ENCODE measurements at places on chromosomes 11 and 22.

GRCh38 chr11:69280451-69280850, 13.5 kb upstream of the MYEOV start:
- no peak for DNase-seq

DNA sequence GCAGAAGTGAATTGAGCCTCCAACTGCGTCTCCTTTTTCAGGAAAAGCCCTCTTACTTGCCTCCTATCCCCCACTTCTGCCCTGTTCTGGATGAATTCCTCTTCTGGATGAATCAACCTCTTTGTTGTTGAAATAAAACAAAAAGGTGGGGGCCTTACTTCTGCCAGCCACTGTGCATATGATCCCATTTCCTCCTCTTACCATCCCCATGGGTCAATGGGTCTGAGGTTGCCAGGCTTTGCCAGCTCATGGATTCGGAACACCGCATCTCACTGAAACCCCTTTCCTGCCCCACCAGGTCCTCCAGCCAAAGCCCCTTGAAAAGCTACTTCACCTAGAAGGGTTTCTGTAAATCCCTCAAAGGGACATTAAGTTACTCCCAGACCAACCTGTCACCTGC, 3.7 kb upstream of the CHST1 start:
- no peak for DNase-seq

GRCh38 chr11:126305699-126306098, 1.8 kb downstream of the DCPS start:
- DNase-seq, result no peak

DNA sequence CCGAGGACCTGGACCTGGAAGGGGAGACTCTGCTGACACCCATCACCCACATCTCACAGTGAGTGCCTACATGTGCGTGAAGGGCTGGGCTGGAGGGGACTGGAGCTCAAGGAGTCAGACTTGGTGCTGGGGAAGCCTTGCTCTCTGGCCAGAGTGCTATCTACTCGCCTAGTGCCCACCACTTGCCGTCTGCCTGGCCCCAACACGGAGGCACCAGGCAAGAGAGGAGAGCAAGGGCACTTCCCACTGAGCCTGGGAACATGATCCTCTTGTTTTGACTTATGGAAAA, 37.8 kb downstream of the KCNQ1OT1 start:
- DNase-seq, result no peak

DNA sequence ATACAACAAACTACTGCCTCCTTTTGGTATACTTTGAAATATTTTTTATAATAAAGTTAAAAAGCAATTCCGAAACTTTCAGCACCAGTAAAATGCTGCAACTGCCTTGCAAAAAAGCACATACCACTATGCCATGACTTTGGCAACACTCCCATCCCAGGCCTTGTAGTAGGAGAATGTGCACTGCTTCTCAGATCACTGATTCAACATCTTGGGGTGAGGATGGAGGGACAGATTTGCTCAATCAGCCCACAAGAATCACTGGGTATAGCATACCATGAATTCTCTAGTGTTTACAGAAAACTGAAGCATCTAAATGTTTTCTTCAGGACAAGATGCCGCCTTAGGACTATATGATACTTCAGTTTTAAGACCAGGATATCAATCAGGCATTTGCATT, 14.9 kb downstream of the EIF4ENIF1 start:
- no peak for DNase-seq

DNA sequence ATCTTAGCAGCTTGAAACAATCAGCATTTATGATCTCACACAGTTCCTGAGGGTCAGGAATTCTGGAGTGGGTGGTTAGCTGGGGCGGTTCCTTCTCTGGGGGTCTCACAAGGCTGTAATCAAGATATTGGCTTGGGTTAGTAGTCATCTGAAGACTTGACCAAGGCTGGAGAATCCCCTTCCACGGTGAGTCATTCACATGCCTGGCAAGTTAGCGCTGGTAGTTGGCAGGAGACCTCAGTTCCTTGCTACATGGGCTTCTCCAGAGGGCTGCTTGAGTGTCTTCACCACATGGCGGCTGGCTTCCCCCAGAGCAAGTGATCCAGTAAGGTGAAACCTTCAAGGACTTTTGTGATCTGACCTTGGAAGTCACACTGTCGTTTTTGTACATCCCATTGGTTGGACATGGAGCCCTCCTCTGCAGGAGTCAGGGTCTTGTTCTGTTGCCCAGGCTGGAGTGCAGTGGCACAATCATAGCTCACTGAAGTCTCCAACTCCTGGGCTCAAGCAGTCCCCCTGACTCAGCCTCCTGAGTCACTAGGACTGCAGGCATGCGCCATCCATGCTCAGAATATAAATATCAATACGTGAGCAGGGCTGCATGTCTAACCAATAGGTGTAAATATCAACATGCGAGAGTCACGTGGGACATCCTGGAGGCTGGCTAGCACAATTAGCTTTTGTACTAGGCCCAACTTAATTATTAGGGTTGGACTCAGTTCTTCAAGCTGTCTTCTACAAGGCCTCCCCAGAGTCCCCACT, 7.2 kb upstream of the NIPSNAP1 start:
- no peak for DNase-seq

DNA sequence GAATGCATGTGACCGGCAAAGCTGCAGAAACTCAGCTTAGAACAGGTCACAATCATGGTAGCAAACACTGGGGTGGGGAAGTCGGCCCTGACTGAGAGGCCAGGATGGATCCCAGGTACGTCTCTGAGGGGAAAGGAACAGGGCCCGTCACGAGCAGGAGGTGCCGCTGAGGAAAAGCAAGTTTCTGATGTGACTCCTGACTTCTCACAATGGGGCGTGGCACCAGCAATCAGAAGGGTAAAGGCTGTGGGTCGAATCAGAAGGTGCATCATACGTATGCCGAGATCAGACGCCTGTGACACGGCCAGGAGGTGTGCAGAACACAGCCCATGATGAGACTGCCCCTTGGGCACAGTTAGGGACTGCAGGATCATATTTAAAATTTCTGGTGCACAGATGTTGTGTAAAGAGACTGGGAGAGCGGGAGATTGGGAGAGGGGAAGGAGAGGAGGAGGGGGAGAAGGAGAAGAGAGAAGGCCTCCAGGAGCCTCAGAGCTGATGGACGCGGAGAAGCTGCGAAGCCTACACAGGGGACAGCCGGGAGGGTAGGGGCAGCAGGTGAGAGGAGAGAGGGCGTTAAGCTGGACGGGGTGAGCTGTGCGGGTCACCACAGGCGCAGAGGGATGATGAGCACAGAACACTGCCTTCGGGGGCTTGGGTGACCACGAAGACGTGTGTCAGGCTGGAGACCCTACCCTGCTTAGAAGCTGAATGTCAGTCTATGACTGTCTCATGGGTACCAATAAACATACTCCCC, 30.7 kb downstream of the KRTAP5-5 start:
- no peak for DNase-seq

- DNase-seq, result no peak
Measured at GRCh38 chr11:67260406-67260805, 5.9 kb upstream of the GRK2 start.

DNA sequence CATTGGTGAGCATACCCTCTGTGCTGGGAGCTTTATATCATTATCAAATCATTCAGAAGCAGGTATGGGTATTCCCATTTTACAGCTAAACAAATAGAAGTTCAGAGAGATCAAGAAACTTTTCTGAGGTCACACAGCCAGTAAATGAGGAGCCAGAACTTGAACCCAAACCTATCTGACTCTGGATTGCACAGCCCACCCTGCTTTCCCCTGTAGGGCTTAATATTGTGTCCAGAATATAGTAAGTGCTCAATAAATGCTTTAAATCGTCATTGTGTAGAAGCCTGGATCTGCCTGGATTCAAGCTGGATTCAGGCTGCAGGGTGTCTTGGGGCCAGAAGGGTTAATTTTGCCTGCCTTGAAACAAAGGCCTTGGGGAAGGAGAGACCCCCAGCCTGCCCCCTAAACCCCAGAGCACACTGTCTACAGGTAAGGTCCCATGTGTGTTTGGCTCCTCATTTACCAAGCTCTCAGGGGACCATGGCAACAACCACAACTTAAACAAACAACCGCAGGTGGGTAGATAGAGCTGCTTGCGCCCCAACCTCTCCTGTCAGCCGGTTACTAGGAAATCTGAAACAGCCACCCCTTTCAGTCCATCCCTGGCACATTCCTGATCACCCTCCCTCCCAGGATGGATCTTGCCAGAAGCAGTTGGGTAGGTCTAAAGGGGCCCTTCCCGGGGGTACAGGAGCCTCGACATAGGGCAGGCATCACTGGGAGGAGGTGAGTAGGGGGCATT, 3.0 kb upstream of the SEC14L3 start:
- no peak for DNase-seq

DNA sequence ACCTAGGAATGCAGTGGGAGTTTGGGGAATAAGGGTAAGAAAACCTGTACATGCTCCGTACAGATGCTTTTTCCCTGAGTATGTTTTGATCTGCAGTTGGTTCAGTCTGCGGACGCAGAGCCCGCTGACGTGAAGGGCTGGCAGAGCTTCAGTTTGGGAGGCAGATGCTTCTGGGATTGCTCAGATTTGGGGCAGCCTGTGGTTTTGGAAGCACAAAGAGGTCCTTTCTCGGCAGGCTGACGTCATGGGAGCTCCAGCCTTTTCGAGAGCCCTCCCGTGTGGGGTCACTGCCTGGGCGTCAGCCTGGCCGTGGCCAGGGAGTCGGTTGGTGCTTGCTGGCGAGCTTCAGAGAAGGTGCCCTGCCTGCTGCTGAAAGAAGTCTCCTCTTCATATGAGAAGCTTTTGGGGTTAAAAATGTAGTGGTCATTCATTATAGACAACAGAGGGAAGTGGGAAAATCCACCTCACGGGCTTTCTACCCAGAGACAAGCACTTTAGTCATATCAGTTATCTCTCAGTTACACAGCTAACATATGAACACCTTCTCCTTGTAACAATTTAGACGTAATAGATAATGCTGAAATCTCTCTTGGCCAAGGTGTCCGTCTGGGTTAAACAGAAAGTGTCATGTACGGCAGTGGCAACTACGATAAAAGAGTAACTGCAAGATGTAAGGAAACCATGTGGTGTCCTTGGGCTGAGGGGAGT, 26.8 kb downstream of the TPCN2 start:
- no peak for DNase-seq

GRCh38 chr11:134125507-134125906, 56.6 kb downstream of the JAM3 start:
- DNase-seq, result no peak

DNA sequence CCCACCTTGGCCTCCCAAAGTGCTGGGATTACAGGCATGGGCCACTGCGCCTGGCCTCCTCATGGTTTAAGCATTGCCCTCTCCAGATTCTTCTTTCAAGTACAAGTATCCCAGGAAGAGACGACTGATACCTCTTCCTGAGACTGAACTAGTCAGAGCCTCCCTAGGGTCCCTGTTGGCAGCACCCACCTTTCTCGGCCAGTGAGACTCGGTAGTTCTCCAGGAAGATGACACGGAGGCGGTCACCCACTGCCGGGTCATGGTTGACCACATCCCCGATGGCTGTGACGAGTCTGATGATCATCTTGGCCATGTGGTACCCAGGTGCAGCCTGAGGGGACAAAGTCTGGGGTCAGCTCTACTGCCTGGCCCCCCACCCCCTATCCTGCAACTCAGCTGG, 7.2 kb upstream of the RASGRP2 start:
- DNase-seq, result no peak

- DNase-seq, result no peak
Measured at GRCh38 chr11:2730272-2731129, 30.7 kb upstream of the KCNQ1OT1 start.

DNA sequence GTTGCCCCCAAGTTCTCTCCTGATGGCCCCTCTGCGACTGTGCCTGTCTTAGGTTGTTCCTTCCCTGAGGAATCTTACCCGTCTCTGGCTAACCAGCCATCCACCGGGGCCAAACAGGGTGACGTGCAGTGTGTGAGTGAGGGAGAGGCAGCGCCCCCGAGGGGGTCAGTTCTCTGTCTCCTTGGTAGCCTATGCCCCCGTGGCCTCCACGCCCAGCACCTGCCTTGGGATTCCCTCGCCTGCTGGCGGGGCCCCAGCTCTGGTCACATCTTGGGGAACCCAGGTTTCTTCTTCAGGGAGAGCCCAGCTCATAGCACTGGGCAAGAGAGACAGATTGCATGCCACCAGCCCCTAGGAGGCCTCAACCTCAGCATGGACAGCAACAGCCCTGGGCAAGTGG, 5.8 kb downstream of the NXF1 start:
- DNase-seq, result no peak

GRCh38 chr11:91104237-91104636, 881.4 kb upstream of the CHORDC1 start:
- DNase-seq, result no peak

- DNase-seq, result no peak
Measured at GRCh38 chr11:92460213-92460612, 235.6 kb downstream of the FAT3 start.

DNA sequence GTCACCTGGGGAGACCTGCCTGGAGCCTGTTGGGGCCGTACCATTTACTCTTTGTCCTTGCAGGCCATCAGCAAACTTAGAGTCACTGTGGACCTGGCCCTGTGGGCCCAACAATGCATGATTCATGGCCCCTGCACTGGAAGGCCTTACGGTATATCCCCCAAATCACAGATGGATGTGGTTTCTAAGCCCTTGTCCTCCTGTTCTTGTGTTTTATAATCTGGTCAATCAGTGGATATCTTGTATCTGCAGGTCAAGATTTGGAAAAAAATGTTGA, 6.2 kb downstream of the TSKU start:
- DNase-seq, result no peak

- DNase-seq, result no peak
Measured at GRCh38 chr11:118956847-118957469, 860 bp downstream of the UPK2 start.

DNA sequence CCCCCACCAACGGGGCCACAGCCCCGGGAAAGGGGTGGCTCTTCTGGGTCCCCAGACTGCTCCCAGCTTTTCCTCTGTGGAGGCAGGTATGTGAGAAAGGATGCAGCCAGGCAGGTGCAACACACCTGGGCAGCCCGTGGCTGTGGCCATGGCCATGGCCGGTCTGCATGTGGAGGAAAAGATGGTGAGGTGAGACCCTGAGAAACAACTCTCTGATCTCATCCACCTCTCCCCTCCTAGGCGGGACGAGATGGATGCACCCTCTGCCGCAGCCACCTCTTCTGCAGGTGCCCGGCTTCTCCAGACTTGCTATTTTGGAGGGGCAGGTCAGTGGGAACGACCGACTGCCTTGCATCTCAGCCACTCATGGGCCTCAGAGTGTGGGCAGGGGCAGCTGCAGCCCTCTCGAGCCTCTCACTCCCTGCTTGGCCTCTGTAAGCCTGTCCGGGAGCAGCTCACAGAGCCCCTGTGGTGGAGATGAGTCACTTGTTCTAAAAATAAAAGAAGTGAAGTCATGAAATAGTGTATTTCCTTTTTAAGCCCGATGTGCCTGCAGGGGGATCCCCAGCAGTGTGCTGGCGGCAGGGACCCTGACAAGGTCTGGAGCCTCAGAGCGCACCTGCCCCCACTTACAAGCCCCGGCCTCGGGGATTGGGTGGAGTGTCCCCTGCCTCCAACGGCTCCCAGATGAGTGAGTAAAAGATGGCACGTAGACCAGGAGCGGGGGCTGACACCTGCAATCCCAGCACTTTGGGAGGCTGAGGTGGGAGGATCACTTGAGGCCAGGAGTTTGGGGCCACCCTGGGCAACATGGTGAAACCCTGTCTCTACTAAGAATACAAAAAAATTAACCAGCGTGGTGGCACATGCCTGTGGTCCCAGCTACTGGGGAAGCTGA, 10.7 kb downstream of the SMIM38 start:
- no peak for DNase-seq
